ENCODE measurements at places on chromosomes 7 and 10.

DNA sequence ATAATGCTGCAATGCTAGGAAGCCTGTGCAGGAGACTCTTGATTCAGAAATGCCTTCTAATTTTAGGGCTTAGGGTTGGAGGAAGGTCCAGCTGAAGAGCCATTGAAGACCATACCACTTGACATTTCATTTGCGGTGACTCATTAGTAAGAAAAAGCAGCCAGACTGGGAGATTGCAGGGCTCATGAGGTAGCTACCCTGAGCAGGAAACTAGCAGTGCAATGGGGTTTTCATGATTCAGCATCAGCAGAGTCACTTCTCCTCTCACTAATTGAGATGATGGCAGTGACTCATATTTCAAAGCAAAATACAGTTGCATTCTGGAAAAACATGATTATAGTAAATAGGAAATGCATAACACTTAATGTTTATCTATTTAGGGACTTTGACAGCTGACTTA, 434.1 kb downstream of the DNAJB9 start:
- no peak for DNase-seq

GRCh38 chr7:21454182-21454581, 26.3 kb downstream of the SP4 start:
- DNase-seq, result no peak

DNA sequence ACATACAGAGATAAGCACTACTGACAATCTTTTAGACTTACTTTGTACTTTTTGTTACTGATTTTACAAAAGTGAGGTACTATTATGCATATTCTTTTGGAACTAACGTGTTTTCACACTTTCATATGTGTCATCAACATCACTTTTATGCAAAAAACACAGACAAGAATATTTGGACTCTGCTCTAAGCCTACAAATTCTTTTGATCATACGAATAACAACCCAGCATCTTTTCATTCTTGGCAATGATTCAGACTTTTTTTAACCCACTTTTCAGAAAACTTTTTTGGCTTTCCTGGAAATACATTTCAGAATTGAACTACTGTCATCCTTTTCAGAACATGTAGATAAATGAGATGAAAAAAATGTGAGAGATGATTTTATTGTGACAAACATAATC, 30.2 kb downstream of the USP6NL start:
- DNase-seq, result no peak

DNA sequence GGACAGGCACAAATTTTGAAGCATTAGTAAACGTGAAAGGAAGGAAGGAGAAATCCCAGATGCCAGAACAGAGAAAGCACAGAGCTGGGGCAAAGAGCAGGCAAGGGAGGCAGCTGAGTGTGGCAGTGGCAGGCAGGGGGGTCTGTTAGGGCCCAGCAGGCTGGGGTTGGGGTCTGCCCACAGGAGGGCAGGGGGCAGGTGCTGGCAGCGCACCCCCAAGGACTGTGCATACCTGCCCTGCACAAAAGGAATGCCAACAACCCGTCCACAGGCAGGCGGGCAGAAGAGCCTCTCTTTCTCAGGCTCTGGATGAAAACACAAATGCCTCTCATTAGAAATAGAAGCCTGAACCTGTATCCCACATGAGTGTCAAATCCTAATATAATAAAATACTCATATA, 552.3 kb downstream of the PTPRN2 start:
- DNase-seq, result no peak

- DNase-seq, result peak; percentile 61
Observed at GRCh38 chr7:93117852-93118530, at the start of gene SAMD9. TSS of gene SAMD9 (minus strand) at chr7:93117979. CDS start at chr7:93106097, 11,882 bp downstream.

DNA sequence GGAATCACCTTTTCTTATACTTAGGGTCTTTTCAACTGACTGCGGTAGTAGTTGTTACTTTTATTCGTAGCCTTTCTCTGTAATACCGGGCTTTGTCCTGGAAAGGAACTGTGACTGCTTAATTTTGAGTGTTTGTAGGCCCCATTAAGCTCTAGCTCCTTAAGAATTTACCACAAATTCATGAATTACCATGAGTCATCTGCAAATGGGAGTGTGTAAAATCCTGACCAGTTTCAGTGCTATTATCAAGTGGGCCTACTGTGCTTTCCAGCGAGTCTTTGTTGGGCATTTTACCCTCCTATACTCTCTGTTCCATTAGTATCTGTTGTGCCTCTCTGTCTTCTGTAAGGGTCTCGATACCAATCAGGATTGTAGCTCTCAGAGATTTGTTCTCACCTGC, 49.7 kb downstream of the ZMYND11 start:
- no peak for DNase-seq

GRCh38 chr7:135501402-135501801, 8.5 kb downstream of the CNOT4 start:
- no peak for DNase-seq

DNA sequence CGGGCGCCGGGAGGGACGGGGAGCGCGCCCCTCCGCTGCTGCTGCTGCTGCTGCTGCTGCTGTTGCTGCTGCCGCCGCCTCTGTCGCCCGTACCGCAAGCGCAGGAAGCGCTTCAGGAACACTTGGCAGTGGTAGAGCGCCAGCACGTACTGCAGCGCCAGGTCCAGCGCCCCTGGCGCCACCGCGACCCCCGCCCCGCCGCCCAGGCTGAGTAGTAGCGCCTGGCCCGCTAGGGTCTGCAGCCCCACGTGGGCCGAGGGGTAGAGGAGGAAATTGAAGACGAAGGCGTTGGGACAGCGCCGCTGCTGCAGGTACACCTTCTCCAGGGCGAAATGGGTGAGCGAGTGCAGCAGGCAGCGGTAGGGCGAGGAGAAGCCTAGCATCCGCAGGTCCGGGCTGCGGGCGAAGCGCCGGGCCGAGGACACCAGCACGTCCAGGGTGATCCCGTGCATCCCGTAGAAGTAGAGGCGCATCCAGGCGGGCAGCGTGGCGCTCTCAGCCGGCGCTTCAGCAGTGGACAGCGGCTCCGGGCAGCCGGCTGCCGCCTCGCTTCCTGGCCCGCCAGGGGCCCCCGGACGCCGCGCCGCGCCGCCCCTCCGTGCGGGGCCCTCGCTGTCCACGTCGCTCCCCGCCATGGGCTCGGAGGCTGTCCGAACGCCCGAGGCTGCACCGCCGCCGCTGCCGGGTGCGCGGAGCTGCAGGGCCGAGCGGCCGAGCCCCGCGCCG, at the start of gene TMEM229A:
TMEM229A (minus strand) TSS at position 699 of the 726 bp plus-strand sequence; CDS start at position 635, 64 bp downstream.
- peak; percentile 33 for DNase-seq

- no peak for DNase-seq
Observed at GRCh38 chr7:3455806-3456595, 154.9 kb downstream of the SDK1 start.

DNA sequence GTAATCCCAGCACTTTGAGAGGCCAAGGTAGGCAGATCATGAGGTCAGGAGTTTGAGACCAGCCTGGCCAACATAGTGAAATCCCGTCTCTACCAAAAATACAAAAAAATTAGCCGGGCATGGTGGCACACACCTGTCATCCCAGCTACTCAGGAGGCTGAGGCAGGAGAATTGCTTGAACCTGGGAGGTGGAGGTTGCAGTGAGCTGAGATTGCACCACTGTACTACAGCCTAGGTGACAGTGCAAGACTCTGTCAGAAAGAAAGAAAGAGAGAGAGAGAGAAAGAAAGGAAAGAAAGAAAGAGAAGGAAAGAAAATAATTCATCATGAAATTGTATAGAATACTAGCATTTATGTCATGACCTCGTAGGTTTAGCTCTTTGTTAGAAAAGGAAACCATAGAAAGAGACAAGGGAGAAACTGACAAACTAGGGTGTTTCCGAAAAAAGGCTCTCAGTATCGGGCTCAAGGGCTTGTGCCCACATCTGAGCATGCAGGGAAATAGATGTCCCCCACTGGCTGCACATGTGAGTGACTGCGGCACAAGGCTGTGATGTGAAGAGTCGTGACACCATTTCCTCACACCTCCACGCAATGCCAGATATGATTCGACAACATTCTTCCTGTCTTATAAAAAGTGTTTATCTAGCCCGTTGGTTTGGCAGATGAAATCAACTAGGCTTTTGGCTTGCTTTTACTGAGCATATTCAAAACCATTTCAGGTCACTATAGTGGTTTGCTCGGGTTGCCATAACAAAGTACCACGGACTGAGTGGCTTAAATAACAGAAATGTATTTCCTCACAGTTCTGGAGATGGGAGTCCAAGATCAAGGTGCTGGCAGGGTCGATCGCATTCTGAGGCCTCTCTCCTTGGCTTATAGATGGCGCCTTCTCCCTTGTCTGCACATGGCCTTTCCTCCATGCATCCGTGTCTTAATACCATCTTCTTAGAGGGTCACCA, 2.0 kb downstream of the SRGN start:
- DNase-seq, result no peak

GRCh38 chr7:116805100-116805544, 57.3 kb upstream of the CAPZA2 start:
- peak; percentile 37 for DNase-seq

- no peak for DNase-seq
Observed at GRCh38 chr7:36604806-36605205, 119.5 kb downstream of the AOAH start.

GRCh38 chr10:89419548-89419947, 5.2 kb downstream of the IFIT5 start:
- no peak for DNase-seq

DNA sequence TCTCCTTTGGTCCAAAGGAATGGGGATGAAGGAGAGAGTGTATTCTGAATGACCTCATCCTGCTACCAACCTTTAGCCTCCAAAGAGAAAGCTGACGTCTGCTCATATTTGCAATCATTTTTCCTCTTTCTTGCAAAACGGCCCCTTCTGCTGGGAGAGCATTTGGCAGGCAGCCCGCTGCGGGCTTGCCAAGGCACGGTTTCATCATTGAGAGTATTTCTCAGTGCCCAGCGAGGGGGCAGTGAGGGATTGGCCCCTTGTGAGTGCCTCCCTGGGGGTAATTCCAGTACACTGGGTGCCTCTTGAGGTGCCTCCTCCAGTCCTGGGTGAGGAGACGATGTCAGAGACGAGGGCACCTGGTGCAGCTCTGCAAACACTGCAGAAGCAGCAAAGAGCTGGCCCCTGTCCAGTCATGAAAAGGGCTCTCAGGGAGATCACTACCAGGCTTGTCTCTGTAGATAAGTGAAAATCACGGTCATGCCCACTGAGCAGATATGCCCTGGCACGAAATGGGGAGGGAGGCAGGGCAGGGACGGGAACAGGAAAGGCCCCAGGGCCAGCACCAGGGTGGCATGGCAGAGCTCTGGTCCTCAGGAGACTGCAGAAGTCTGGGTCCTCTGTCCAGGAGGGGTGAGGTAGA, 48.7 kb upstream of the SHH start:
- peak; percentile 7 for DNase-seq

DNA sequence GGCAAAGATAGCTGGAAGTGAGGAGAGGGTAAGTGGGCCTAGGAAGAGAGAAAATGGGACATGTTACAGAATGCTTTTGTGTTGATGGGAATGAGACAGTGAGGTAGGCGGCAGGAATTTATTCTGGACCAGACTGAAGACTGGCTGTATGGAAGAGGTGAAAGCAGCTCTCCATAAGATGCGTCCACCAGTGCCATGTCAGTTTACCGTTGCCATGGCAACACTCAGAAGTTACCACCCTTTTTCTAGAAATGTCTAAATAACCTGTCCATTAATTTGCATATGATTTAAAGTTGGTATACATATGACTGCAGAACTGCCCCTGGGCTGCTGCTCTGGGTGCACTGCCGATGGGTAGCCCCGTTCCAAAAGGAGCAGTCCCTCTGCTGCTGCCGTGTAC, 46.7 kb downstream of the RAB18 start:
- no peak for DNase-seq

- DNase-seq, result no peak
Observed at GRCh38 chr7:149423449-149424110, 37.3 kb downstream of the ZNF777 start.

DNA sequence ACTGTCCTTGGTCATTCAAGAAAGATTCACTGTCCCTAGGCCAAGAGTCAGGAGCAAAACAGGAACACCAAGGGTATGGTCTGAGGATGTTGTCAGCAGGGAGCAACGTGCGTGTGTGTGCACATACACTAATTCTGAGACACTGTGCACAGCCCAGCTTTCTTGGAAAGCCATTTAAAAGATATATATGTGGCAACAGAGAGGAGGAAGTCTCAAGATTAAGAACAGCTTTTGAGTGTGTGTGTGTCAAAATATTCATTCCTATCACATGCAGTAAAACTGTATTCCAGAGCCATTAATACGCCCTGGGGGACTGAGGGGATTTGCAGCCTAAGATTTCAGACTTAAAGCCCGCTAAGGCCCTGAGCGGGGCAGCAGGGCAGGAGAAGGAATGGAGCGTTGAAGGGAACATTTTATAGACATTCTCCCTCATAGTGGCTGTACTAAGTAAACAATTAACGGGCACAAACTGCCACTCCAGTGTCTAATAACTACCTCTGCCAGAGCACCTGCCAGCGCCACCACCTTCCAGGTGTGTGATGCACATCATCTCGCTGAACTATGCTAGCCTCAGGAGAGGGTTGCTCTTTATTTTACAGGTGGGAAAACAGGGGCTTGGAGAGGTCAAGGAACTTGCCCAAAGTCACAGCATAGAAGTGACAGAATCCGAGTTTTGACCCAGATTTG, 2.0 kb downstream of the NOD1 start:
- no peak for DNase-seq

DNA sequence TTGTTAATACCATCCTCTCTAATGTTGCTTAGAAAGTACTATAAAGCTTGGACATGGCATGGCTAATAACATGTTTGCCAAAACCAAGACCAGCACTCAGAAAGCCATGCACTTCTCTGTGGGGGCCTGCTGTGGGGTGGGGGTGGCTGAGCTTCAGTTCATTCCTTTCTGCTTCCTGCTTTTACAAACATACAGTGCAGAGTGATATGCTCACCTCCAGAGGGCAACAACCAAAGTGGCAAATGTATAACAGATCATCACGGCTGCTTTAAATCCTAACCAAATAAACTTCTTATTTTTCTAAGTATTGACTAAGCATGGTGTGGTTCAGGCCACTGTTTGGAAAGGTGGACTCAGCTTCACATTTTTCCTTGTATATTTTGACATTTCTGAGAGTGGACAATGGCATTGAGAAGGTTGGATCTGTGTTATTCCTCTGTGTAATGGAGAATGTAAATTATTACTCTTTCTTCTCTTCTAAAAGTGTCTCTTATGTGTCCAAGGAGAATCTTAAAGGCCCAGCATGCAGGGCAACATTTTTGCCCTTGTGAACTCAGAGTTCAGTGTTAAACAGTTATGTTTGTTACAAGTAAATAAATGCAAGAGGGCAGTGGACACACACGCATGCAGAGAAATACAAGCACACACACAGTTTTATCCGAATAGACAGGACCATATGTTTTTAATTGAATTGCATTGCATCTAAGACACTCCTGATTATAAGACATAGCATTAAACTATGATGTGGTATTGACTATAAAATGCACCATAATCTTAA, 186.1 kb downstream of the HERPUD2 start:
- DNase-seq, result no peak

DNA sequence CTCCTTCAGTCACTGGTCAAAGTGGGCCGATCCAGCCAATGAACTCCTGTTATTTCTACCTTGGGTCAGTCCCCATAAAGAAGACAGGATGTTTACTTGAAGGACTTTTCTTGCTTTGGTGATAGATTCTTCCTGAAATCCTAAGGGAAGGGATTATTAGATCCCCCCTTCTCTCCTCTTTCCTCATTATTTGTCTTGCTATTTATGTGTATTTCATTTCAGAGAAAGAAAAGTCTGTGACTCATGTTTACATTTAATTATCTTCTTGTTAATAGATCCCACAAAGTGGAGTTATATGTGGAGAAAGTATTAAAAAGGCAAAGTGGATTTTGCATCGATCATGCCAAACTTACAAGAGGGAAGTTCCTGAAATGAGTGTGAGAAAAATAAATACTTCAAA, 341.5 kb downstream of the PHTF2 start:
- no peak for DNase-seq

Data from NCI-H2171 treated with DMSO at 0.1 percent for 48 hours (cell line).